ENCODE measurements at places on chromosomes 1 and 21.

DNA sequence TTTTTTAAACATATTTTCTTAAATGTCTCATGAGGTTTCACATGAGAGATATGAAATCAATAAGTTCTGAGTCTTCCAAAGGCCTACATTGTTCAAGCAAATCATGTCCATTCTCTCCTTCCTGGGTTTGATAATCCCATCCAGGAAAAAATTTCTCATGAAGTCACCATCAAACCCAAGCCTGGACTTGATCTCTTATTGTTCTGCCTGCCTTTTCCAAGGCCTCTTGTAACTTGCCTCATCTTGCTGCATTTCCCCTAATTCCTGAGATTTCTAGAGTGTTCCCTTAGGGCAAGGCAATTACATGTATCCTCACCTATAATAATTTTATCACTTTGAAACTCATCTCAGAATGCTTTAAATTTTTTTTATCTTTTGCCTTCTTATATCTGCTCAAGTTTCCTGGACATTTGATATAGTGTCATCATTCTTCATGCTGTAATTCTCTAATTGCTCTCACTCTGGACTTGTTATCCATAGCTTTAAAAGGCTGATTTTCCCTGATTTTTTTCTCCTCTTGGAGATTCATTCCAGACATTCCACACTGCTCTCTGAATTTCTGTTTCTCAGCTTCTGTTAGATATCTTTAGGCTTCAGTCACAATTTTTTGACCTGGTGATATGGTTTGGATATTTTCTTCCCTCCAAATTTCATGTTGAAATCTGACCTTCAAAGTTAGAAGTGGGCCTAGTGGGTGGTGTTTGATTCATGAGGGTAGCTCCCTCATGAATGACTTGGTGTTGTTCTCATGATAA is 126.4 kb downstream of the LRRC7 start:
- DNase-seq: no peak

DNA sequence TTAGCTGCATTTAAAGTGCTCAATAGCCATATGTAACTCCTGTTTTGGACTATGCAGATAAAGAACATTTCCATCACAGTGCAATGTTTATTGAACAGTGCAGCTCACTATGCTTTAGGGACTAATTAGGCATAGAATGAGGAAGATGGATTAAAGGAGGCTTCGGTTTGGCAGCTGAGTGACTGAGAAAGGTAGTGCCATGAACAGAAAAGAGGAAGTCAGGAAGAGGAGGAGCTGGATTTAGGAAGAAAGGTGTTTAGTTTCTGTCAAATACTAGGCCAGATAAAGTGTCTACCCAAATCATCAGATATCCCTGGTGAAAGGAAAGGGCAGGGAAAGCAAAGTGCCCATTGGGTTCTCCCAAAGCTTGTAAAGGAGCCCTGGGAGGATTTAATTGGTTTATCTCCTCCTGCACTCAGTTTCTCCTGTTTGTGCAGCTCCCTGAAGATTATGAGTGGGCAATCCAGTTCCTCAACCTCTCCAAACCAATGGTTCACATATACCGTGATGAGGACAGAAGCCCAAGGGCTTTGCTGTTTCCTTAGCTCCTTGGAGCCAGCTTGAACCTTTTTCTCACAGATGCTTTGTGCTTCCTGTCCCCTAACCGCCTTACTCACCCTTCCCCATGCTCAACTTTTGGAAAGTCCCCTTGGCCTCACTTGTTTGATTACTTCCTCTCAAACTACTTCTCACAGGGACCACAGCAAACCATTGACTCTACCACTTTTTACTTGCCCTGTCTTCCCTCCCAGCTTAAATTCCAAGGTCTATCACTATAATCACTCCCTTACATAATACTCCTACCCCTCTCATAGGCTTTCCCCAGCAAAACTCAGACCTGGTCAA is 3.5 kb upstream of the RAP1A start:
- DNase-seq: no peak

DNA sequence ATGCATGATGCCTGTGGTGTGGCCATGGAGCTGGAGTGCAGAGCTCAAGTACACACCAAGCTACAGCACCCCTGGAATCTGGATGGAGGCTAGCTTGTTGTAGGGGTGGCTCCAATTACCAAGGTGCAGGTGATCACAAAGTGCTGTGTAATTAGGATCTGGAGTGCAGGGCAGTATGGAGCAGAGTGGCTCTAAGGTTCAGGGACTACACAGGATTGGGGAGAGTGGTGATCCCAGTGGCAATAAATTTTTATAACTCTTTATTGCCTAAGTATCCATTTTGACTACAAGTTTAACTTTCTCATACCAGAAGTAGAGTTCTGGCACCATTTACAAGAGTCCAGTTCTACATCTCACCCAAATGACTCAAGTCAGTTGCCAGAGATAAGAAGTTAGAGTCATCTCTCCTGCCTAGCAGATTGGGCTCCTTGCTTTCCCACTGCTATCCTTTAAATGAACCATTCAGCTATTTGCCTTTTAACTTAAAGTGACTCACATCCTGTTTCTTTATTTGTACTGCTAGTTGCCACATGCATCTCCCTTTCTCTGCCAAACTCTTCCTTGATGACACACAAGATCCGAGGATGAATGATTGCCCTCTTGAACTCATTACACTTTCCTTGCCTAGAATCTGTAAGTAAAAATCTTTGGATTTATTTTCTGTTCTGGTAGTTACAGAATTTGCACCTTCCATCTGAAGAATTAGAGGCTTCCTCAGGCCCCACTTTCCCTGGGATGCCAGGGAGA is 427.2 kb downstream of the KCNT2 start:
- no peak for DNase-seq

- peak; percentile 51 for DNase-seq
These were observed 233.2 kb upstream of the NR5A2 start for GRCh38 chr1:199794105-199794863.

GRCh38 chr1:33473900-33474299 is 1.5 kb downstream of the ZSCAN20 start:
- DNase-seq: no peak

DNA sequence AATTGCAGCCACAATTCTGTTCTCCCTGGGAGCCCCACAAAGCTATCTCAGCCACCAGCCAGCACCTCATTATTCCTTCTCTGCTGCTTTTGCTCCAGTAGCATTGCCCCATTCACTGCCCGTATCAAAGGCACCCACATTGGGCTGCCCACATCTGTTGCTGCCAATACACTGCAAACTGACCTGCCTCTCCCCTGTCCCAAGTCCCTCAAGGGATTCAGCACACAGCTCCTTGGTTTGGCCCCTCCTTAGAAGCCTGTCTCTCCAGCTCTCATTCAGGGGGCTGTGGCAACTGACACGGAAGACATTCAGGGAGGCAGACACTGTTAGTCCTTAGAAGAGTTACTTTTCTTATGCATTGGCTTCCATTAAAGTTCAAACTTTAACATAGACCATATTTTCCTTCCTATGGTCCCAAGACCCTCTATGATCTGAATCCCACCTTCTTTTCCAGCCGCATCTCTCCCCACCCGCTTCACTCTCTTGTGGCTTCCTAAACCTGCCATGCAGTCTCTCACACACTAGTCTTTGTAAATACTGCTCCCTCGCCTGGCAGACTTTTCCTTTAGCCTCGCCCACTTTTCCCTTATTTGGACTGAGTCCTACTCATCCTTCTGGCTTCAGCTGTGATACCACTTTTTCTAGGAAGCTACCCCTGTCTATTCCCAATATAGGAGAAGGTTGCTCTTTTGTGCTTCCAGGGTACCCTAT is 19.3 kb upstream of the KLHDC8A start:
- DNase-seq: no peak

- no peak for DNase-seq
These were observed 248.3 kb upstream of the KAZN start for GRCh38 chr1:14350197-14350596.

DNA sequence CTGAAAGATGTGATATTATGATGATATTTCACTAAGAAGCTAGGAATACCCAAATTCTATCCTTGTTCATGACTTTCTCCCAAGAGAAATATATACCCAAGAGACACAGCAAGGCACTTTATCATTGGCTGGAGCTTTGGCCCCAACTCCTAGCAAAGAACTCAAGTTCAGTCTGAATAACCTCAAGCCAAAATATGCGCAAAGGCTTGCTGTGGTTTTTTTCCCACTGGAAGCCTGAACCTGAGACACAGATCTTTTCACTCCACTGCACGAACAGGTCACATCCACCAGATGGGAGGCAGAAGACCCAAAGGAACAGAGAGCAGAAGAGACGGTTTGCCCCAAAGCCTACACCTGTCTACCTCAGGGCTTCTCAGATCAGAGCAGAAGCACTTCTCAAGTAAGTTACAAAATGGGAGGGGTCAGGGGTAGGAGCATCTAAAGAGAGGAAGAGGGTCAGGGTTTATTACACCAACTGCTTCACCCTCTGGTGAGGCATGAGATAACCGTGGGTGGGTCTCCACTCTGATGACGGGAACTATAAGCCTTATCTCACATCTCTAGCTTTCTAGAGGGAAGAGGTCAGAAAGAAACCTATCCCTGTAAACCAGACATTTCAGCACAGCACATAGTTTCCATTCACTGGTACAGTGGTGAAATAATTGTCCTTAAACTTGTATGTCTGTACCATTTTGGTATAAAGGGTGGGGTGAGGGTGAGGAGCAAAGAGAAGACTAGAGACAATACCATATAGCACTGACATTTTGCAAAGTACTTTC is 17.1 kb upstream of the CDC42BPA start:
- DNase-seq: no peak

GRCh38 chr1:244030481-244031040 is 20.5 kb upstream of the ZBTB18 start:
- DNase-seq: no peak

DNA sequence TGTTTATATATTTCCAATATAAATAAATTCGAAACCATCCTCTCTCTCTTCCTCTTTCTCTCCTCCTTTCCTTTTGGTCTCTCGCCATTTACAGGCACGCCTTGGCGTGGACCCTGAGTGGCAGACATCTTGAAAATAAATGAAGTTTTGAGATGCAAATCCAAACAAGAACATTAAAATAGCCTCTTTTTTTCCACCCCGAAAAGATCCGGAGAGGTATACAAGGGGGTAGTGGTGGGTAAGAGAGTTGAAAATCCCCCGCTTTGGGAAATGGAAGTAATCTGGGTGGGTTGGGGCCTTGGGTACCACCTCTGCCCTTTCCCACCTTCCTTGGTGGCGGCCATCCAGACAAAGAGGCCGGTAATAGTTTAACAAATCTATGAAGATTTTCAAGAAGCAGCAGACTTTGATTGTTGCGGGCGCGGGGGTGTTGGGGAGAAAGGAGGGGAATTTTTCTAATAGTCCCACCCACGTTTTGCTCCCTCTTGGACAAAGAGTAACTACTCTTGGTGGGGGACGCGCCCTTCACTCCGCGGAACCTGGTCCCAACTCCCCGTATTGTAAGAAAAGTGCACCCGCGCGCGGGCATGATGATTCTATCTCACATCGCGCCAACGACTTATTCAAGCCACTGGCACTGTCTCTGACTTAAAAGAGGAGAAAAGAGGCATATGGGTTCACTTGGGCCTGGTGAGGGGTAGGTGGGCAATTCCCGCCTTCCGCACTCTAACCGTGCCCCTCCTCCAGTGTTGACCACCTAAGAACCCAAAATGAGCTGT is 4.0 kb upstream of the FOXD3 start:
- no peak for DNase-seq

DNA sequence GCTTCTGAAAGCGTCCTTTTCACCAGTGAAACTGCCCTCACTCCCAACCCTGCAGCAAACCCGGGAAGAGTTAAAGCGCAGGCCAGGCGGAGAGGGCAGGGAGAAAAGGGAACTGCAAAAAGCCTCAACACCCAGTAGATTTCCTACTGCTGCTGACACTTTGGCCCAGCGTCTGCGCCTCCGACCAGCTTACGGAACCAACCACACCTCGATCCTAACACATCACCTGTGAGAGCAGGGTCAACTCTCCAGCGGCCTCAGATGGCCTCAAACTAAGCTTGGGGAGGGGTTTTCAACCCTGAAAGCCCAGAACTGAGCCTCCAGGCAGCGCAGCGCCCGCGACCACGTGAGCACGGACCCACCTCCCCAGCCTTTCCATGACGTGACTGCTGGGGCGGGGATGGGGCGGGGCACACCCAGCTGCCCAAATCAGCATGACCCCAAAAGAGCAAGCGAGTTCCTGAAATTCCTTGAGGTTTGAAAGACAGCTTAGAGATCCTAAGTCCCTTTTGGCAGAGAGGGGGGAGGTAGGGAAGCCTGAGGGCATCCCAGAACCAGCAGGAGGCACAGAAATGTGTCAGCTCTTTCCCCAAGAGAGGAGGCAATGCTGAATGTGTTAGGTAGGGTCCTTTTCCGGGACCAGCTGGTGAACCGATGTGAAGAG is 59.1 kb downstream of the ITPKB start:
- peak; percentile 92 for DNase-seq

DNA sequence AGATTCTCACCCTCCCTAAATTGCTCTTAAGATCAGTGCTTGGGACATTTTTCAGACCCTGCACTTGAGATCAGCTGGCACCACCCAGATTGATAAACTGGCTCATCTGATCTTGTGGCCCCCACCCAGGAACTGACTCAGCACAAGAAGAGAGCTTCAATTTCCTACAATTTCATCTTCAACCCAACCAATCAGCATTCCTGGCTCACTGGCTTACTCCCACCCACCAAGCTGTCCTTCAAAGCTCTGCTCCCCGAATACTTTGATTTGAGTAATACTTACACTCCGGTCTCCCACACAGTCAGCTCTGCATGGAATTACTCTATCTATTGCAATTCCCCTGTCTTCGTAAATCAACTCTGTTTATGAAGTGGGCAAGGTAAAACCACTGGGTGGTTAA is 461.9 kb upstream of the RGS18 start:
- no peak for DNase-seq

GRCh38 chr1:245221805-245222204 is 67.0 kb downstream of the KIF26B start:
- no peak for DNase-seq

GRCh38 chr1:54404939-54405897 is 976 bp downstream of the SSBP3 start:
- peak; percentile 87 for DNase-seq

- DNase-seq: no peak
These were observed 2.2 kb downstream of the CRYBG2 start for GRCh38 chr1:26351590-26352337.

DNA sequence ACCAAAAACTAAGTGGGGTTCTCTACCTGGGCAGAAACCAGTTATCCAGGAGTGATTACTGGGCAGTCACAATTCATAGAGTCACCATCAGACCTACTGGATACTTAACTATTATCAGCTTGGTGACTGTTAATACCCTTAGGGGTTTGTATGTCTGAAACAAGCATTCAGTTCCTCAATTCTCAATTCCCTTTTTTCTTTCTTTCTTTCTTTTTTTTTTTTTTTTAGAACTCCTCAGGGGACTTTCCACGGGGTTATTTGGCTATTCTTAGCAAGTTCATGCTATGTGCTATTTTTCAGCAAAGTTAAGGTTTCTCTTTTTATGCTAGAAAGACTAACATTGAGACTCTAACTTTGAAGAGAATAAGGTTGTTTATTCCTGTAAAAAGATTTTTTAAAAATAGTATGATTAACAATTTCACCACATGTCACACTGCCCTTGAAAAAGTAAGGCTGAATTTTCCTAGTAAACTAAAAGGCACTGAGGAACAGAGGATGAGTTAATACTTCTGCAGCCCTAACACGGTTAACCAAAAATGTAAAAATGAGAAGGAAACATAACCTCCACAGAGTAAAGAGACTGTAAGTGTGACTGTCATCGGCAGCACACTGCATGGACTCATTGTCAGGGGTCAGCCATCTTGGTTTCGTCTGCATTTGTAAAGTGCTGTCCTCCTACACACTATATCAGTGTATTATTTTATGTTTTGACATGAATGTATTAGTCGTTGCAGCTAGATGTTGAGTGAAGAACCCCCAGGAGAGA is 310.2 kb downstream of the NTNG1 start:
- no peak for DNase-seq

Measured in upper lobe of left lung (tissue), 6 donors.